Activated CD4-positive, alpha-beta T cell treated with anti-CD3 and anti-CD28 coated beads, Interleukin-2, amount 10 ng/mL, durations not matched to agents 7 days and 5 days (primary cell): ENCODE measurements at places on chromosomes 13 and 19. TPM values are rescaled to one million over a fixed set of nuclear protein-coding genes. Genes with fewer than 3 reads are reported as not detected.

Gene CYP2A7
- total RNA-seq, result not detected

- H3K27ac ChIP-seq, result no peak overlapping the region
- H3K4me1 ChIP-seq, result peaks cover 44% of the 10 kb centered on the region
- DNase-seq, result no peak
- no peak overlapping the region for H3K4me3 ChIP-seq
These were observed 5.6 kb upstream of the PRKD2 start for GRCh38 chr19:46722421-46723022.

- H3K36me3 ChIP-seq, result no peaks in the 10 kb centered on the region
- H3K27ac ChIP-seq, result no peak overlapping the region
- no peak overlapping the region for H3K4me3 ChIP-seq
- no peaks in the 10 kb centered on the region for H3K4me1 ChIP-seq
- no peaks in the 10 kb centered on the region for H3K27me3 ChIP-seq
- no peak for DNase-seq
These were observed 710.9 kb downstream of the PCDH9 start for GRCh38 chr13:66519259-66519658.

DNA sequence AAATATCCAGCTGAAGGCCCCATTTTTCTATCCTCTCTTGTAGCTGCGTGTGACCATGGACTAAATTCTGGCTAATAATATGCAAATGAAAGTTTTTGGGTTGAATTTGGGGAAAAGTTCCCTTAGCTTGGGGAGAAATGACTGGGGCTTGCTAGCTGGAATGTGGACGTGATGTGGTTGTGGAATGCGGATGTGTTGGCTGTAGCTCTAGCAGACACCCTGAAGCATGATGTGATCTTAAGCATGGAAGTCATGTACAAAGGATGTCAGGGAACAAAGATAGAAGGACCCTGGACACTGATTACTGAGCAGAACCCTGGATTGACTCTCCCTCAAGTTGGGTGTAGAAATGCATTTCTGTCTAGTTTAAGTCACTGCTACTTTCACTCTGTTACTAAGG is 25.4 kb upstream of the SCEL start:
- no peak for DNase-seq
- H3K27ac ChIP-seq, result no peak overlapping the region
- peaks cover 11% of the 10 kb centered on the region for H3K4me1 ChIP-seq
- H3K4me3 ChIP-seq, result no peak overlapping the region
- H3K36me3 ChIP-seq, result no peaks in the 10 kb centered on the region

Gene CACNA1A
- 1.3 TPM for total RNA-seq

Gene PRR36
- total RNA-seq, result 0.15 TPM

- no peaks in the 10 kb centered on the region for H3K27me3 ChIP-seq
- DNase-seq, result no peak
- no peak overlapping the region for H3K27ac ChIP-seq
These were observed 426.1 kb downstream of the EFNB2 start for GRCh38 chr13:106109391-106109791.

Gene HRC
- not detected for total RNA-seq

DNA sequence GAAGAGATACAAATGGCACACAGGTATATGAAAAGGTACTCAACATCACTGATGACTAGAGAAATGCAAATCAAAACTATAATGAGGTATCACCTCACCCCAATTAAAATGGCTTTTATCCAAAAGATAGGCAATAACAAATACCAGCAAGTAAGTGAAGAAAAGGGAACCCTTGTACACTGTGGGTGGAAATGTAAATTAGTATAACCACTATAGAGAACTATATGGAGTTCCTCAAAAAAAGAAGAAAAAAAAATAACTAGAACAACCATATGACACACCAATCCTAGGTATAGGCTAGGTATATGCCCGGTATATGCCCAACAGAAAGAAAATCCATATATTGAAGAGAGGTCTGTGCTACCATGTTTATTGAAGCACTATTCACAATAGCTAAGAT is 150.9 kb downstream of the VWA8 start:
- peaks cover 12% of the 10 kb centered on the region for H3K4me1 ChIP-seq
- H3K27ac ChIP-seq, result no peak overlapping the region
- no peaks in the 10 kb centered on the region for H3K27me3 ChIP-seq
- no peak overlapping the region for H3K4me3 ChIP-seq

GRCh38 chr13:23381866-23382265 is 51.6 kb downstream of the SACS start:
- peaks cover 14% of the 10 kb centered on the region for H3K27me3 ChIP-seq
- no peak overlapping the region for H3K4me3 ChIP-seq
- no peak for DNase-seq

DNA sequence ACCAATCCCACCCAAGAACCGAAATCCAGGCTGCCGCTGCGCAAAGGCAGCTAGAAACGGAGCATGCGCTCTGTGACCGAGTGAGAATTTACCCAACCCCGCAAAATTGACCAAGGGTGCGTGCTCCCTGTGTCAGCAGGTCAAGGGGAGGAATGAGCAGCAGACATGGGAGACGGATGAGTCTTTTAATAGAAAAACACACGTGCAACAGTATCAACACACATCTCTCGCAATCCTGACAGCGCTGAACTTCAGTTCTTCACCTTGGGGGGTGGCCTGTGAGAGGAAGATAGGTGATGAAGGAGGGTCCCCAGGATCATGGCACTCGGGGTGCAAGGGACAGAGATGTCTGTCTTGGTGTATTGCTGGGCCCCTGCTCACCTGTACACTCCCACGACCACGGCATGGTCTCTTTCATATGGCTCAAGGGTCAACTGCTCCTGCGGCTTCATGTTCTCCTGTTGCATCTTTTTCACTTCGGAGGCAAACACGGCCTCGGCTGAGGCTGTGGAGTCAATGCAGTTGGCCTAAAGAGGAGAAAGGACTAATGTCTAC is 402 bp upstream of the DYRK1B start:
- peak overlapping the region; percentile 61 for H3K4me3 ChIP-seq
- peaks cover 26% of the 10 kb centered on the region for H3K4me1 ChIP-seq
- H3K36me3 ChIP-seq, result peaks cover 55% of the 10 kb centered on the region
- H3K27me3 ChIP-seq, result no peaks in the 10 kb centered on the region

GRCh38 chr13:28843639-28844038 is 23.5 kb downstream of the MTUS2 start:
- no peak overlapping the region for H3K4me3 ChIP-seq
- peaks cover 4% of the 10 kb centered on the region for H3K27me3 ChIP-seq
- no peak for DNase-seq
- H3K27ac ChIP-seq, result no peak overlapping the region

DNA sequence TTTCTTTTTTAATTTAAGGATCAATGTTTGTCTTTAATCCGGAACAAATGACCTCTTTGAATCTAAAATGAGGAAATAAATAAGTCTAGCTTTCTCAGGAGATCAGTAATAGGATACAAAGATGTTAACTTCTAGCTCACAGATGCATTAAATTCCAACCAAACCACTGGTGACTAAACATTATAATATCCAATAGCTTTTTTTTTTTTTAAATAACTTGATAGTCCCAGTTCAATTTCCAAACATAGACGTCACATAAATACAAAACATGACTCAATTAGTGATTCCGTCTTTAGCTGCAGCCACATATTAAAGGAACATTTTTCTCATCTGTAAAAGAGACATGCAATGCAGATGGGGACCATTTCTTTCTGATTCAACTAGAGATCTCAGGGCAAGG is 390.5 kb upstream of the PCDH9 start:
- H3K27me3 ChIP-seq, result no peaks in the 10 kb centered on the region
- H3K4me3 ChIP-seq, result no peak overlapping the region

DNA sequence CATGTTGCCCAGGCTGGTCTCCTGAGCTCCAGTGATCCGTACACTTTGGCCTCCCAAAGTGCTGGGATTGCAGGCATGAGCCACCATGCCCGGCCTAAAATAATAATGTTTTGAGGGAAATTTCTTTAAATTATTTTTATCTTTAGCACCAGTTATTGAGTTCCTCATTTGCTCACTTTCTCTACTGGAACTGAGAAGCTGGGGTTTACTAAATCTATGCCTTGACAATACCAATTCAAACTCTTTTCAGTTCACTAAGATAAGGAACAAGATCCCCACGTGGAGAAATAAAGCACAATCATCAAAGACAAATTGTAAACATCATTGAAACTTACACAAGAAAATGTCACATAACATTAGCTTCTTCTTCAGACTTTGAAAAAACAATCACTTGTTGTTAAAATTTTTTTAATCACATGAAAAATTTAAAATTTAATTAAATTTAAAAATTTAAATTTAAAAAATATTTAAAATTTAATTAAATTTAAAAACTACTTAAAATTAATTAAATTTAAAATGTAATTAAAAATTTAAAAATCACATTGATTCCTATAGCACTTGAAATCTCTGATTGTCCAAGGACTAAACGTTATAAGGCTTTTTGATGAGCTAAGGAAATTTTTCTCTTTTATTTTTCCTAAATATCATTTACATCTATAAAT is 25.2 kb upstream of the XPO4 start:
- H3K27ac ChIP-seq, result no peak overlapping the region
- H3K4me3 ChIP-seq, result no peak overlapping the region
- H3K36me3 ChIP-seq, result no peaks in the 10 kb centered on the region
- no peak for DNase-seq
- no peaks in the 10 kb centered on the region for H3K4me1 ChIP-seq
